Nucleus accumbens (tissue), 56 donors: ENCODE measurements at places on chromosomes 16 and 17.
A peak's percentile ranks its signal among the peaks of the same experiment; 100 is the strongest.

- no peak for DNase-seq
Measured at GRCh38 chr17:871751-872519, 89.8 kb downstream of the MRM3 start.

DNA sequence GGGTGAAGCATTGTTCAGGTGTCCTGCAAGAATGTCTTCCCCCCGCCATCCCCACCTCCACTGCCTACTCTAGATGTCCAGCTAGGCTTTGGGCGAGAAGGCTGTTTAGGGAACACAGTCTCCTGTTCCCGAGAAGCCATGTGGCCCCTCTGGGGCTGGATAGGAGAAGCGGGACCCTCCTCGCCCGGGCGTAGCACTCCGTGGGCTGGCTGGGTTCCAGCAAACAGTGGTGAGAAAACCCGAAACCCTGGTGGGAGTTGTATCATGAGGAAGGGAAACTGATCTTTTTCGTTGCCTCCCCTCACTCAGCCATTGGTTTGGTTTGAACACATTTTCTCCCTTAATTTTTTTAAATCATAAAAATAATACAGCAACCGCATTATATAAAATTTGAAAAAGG, 56.6 kb downstream of the IRF8 start:
- DNase-seq = no peak

DNA sequence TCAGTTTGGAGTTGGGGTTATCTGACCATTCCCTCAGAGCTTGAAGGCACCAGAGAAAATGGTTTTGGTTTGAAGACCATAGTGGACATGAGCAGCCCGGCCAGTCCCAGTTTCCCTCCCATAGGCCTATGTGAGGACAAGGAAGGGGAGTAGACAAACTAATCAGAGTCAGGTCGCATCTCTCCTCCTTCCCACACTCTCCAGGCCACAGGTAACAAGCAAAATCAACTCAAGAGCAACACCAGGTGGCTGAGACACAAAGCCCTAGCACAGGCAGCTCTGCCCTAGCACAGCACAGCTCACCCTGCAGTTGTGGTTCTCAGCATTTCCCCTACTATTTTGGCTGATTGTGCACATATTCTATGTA, 7.2 kb downstream of the SUPT4H1 start:
- no peak for DNase-seq

DNA sequence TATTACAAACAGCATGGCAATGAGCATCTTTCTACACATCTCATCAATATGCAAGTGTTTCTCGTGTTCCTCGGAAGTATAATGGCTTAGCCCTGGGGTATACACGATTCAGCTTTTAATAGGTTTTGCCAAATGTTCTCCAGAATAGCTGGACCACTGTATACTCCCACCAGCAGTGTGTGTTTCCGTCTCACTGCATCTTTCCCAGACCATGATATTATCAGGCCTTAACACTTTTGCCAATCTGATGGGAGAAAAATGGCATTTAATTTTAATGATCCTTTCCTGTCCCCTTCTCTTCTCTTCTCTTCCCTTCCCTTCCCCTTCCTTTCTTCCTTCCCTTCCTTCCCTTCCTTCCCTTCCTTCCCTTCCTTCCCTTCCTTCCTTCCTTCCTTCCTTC, 30.8 kb downstream of the PRKCB start:
- DNase-seq = no peak

DNA sequence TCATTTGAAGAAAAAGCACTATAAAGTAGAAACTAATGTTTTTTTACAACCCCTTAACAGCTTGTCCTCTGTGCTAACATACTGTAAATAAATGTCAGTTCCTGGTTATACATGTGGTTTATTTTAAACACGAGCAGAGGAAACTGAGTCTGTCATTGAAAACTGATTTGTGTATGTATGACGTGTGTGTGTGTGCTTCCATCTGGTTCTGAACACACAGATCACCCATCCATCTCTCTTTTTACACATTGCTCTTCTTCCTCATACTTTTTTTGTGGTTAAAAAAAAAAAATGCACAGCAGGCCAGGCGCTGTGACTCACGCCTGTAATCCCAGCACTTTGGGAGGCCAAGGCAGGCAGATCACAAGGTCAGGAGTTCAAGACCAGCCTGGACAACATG, 49.5 kb downstream of the ZNF423 start:
- no peak for DNase-seq

DNA sequence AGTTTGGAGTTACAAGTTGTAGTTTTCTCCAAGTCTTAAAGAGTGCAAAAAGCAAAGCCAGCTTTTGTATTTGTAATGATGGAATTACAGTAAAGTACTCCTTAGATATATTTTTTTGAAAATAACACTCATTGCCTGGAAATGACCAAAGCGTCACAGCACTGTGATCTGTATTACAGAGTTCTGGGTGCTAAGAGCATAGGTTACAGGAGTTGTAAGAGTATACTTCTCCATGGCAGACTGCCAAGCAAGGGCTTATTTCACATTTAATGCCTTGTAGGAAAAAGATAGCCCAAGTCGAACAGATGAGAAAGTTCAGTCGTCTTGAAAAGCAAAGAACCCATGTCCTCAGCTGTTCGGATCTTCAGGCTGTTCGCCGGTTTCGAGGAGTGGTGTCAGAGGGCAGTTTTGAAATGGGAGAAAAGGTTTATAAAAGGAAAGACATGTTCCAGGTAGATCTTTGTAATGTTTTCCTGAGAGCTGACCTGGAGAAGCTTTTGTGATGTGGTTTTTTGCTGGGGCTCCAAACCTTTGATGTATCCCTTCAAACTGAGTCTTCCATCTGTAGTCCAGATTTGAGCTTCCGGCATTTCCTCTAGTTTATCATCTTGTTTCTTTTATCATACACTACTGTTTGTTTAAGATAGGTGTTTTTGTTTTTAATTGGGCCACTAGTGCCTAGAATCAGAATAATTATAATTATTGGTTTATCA, 41.3 kb downstream of the ERCC4 start:
- no peak for DNase-seq

DNA sequence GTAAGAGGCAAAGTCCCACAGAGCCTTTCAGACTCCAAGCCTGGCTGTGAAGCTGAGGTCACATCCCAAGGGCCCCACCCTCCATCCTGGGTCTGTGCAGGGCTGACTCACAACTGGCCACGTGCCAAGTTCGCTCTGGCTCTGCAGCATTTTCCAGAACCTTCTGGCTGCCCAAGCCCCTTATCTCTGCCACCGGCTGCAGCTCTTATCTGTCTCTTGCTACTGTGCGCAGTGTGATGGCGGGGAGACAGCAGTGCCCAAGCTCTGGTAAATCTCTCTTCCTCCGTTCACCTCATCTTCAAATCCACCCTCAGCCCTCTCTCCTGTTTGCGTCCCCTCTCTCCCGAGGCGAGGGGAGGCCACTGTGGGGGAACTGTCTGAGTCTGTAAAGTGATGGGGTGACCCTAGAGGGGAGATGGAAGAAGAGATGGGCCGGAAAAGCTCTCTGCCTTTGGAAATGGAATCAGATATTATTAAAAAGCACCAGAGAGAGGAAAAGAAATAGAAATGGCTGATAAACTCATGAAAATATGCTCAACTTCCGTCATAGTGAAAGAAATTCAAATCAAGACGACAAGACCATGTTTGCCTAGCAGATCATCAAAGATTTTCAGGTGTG, 162.7 kb upstream of the CDC42EP4 start:
- DNase-seq = no peak

GRCh38 chr17:60253048-60253447, 103.3 kb downstream of the CA4 start:
- DNase-seq = no peak

DNA sequence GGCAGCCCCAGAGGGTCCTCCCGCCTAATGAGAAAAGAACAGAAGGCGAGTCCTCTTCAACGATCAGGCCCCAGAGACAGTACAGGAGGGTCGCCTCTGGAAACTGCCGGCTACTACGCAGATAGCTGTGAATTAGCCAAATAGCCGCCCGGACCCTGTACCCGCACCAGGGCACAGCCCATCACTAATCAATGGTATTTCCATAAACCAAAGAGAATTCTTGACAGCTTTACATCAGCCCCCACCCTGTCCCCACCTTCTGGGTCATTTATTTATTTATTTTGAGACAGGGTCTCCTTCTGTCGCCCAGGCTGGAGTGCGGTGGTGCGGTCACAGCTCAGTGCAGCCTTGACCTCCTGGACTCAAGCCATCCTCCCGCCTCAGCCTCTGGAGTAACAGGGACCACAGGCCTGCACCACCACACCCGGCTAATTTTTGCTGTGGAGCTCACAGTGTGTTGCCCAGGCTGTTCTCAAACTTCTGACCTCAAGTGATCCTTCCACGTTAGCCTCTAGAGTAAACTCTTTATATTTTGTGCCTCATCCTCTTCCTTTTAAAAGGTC, 805 bp upstream of the CLCN7 start:
- no peak for DNase-seq

DNA sequence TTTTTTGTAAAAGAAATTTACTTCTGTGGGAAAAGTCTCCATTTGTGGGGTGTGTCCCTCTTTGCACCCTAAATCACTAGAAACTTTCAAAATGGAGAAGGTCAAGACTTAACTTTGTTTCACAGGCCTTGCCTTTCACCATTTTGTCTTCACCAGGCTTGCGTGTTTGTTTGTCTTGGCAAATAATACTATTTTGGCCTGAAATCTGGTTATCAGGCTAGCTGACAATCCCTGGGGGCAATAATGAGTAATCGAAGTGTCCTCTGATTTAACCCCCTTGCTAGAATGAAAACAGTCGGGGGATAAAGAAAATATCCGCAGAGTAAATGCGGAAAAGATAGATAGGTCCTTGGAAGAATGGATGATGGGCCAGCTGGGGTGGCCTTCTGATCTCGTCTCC, 34.5 kb downstream of the SLC39A11 start:
- DNase-seq = no peak

DNA sequence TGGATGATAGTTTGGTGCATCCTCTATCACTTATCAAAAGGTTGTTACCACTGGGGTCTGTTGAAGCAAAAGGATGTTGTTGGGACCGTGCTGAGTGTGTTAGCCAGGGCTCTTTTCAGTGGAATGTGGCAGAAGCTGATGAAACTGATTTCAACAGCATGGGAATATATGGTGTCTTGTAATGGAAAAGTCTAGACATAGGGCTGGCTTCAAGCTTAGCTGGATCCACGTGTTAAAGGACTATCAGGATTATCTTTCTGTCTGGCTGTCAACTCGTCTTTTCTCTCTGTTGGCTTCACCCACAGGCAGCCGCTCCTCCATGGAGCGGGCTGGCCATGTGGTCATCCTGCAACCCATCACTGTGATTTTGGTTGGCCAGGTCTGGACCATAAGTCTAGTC, 8.7 kb downstream of the SNX29 start:
- no peak for DNase-seq

DNA sequence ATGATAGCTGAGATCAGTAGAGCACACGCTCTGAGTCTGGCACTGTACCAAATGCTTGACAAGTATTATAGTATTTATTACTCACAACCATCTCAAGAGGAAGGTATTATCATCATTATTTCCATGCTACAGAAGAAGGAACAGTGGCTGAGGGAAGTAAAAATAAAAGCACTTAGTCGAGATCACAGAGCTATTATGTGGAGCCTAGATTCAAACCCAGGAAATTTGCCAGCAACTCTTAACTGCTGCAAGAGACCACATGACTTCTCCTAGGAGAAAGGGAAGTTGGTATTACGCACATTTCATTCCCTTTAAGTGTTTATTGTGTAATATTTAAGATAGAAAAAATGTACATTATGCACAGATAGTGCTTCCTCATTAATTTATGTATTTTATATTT, 1.0 kb upstream of the RHOT1 start:
- peak; percentile 9 for DNase-seq

DNA sequence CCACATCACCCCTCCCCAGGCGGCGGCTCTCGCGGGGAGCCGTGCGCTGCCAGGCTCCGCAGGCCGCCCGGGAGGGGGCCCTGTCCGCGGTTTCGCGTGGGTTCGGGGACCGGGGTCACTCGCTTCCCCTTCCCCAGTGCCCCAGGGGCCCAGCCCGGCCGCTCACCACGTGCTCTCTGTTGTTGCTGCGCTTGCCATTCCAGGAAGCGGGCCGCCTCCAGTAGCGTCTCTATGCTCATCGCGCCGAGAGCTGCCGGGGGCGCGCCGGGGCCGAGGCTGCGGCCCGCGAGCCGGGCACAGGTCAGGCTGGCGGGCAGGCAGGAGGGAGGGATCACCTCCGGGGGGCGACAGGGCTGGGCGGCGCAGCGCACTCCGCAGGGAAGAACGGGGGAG, 390 bp downstream of the MNT start:
- peak; percentile 36 for DNase-seq

DNA sequence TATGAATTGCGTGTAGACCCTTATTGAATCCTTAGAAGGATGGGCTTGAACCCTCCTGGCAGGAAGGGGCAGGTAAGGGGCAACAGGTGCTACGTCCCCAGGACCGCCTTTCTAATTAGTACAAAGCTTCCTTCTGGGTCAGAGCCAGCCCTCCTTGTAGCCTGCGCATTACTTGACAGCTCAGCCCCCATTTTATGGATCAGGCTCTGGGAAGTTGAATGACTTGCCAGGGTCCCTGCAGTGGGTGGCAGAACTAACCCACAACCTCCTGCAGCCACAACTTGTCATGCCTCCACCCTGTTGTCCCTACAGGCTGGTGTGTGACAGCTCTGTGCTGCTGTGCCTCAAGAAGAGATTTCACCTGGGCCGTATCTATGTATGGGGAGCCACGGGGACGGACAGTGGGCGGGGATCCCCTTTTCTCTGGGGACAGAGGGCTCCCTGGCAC, 2.7 kb downstream of the MYO15B start:
- DNase-seq = no peak

DNA sequence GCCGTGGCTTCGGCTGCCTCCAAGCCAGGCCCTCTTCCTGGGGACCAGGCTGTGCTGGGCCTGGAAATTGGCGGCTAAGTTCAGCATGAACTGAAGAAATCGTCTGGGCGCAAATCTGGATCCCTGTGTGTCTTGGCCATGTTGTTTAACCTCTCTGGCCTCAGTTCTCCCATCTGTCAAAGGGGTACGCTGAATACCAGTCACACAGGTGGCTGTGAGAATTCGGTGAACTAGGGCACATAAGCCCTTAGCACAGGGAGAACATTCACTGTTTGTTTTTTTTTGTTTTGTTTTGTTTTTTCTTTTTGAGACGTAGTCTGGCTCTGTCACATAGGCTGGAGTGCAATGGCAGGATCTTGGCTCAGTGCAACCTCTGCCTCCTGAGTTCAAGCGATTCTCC, 19.0 kb downstream of the LASP1 start:
- DNase-seq = no peak

DNA sequence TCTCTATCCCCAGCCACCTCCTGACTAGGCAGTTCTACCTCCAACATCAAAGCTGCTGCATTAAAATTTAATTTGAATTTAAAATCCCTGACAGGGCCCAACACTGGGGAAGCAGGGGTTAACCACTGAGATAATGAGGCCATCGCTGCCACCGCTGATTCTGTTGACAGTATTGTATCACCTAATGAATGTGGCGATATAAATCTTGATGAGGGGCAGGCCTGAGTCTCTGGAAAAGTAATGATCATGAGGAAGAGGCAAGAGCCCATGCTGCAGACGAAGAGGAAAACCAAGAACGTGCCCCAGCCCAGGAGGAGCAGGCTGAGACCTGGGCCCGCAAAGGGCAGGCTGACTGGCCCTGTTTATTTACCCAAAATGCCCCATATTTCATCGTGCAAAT, 251.4 kb upstream of the ZFHX3 start:
- no peak for DNase-seq

- no peak for DNase-seq
Measured at GRCh38 chr17:33753452-33753851, 460.4 kb upstream of the ASIC2 start.
